Cortex of kidney (tissue), 1 donor: ENCODE measurements at places on chromosomes 3 and 15.

DNA sequence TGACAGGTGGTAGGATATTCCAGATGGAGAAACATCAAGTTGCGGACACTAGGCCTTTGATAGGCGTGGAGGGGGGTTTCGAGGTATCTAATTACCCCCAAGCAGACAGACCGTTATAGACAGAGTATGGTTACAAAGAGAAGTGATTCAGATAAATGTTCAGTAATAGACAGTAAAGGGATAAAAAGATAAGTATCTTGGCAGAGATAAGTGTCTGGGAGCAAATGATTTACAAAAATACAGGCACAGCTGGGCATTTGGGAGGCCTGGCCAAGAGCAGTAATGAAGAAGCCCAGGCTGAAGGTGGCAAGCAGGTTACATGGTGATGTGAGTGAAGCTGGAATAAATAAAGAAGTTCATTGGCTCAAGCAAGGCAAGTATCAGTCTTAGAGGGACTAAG, 659 bp upstream of the MYH15 start:
- DNase-seq, result no peak

- no peak for DNase-seq
These were observed 80.1 kb upstream of the DGKG start for GRCh38 chr3:186442162-186442561.

DNA sequence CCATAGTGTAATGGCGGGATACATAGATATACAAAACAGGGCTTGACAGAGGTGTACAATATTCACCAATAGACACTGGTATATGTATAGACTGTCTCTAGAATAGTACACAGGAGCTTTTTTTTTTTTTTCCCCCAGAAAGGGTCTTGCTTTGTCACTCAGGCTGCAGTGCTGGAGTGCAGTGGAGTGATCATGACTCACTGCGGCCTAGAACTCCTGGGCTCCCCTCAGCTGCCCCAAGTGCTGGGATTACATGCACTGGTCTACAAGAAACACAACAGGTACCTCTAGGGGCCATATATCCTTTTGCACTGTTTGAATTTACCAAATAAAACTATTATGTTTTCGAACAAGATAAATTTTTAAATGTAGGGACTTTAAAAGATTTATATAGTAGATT, 12.3 kb downstream of the RHOA start:
- no peak for DNase-seq

DNA sequence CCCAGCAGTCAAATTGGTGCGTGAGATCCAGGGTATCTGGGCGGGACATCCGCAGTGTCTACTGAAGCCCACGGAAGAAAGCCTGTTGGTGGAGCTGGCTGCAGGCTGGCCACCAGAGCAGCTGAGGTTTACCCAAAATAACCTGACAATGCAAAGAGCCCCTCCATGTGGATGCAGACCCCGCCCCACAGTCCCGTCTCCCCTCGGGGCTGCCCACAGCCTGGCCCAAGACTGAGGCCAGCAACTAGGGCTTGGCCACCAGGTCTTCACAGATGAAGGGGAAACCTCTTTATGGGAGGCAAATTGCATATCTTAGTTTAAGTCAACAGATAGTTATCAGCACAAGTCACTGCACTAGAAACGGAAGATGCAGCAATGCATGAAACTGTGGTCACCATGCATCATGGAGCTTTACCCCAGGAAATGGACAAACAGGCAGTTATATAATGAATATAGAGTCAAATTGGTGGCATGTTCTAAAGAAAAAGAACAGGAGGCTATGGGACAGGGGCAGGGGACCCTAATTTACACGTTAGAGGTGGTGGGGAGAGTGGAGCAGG, 86.3 kb downstream of the ARNT2 start:
- no peak for DNase-seq

- no peak for DNase-seq
These were observed 159.5 kb downstream of the TP63 start for GRCh38 chr3:189790658-189791057.

DNA sequence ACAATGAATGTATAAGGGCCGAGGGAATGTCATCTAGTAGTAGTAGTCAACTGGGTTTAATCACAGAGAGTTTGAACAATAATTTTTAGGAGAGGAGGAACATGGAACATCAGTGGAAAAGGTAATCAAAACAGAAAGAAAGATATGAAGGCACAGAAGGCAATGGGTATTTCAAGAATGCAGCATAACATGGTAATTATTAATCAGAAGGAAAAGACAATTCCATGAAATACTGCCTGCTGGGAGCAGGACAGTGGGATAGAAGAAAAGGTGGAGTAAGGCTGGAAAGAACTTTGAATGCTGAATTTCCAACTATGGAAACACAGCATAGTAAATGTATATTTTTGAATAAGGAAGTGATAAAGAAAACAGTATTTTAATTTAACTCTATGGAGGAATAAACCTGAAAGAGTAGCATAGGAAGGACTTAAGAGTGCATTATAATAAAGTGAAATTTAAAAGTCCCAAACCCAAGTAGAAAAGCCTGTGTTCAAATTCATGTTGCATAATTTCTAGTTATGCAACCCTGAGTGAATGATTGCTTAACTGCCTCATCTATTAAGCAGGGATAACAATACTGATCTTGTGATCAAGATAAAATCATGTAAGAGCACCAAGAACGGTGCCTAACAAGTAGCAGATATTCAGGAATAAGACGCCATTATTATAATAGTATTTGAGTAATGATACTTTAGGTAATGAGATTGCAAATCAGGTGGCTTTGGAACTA, 357.7 kb downstream of the TBC1D5 start:
- DNase-seq, result no peak

DNA sequence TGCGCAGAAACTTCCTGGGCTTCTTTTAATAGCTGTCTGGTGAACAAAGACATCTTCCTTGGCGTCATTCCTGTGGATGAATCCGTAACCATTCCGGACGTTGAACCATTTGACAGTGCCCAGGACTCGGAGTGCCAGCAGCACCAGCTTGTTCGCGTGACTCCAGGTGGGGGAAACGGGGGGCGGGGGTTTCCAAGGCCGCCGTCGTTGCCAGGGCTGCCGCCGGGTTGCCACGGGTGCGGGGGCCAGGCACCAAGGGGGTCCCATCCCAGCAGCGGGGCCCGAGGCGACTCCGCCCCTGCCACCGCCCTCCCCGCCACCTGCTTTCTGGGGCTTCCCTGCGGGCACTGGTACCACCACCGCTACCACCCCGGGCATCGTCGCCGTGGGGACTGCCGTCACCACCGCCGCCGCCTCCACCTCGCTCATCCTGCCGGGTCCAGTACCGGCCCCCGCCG, 22.8 kb downstream of the RGMA start:
- DNase-seq, result no peak

GRCh38 chr3:39156421-39156820, 3.0 kb upstream of the CSRNP1 start:
- DNase-seq, result no peak

GRCh38 chr3:45509038-45509767, 85.3 kb upstream of the LIMD1 start:
- DNase-seq, result no peak

DNA sequence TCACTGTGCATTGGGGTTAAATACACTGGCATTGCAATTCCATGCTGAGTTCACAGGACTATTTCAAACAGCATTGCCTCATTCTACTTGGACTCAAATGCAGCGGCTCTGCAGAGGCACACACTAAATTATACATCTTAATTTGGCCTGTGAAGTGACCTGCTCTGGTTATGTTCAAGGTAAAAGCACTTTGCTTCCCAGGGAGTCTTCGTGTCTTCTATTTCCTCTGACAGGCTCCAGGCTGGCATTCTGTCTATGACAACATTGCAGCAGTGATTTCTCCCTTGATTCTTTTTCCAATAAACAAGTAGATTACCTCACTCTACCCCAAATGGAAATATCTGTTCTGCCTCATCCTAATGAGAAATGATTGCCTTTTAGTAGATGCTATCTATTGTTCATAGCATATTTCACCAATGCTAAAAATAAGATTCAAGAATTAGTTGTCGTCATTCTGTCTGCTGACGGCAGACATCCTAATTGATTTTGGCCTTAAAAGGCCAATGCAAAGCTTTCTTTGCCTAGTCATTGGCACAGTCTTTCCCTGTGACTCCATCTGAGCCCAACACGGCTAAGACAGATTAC, 33.8 kb downstream of the FMN1 start:
- DNase-seq, result no peak
